ENCODE measurements at places on chromosomes 4 and X.

DNA sequence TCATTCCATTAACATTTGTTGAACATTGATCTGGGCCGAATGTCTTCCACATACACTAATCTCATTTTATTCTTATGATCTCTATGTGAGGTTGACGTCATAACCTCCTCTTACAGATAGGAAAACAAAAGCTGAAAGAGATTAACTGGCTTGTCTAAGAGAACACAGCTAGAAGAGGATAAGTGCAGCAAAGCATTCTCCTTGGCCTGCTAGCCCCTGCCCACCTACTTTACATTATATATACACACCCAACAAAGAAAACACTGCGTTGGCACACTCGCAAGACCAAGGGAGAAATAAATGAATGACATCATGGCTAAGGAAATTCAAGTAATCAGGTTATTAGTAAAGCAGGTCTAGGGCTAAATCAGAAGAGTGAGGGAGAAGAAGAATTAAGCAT, 138.4 kb downstream of the PARM1 start:
- no peak for DNase-seq

DNA sequence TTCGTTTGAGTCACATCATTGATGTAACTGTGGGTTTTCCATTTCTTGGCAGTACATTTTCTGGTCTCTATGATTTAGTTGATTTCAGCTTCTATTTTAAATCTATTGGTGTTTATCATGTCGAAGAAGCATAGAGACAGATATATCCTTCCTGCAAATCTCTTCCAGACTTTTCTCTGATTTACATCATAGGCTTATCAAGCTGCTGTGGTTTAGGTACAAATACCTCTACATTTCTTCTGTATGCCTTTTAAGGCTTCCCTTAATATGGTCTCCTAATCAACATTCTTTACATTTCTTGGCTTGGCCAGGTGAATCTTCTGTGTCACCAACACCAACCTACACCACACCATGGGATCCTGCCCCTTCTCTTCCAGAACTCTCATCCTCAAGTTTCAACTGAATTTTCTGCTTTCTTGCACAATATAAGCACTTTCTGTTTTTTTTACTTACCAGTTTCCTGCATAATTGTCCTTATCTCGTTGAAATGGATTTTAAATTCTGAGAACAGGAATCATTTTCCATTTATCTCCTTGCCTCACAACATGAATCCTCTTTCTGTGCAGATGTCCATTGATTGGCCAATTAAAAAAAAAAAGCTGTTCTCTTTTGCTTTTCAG, 626.9 kb downstream of the ANKRD50 start:
- no peak for DNase-seq

- no peak for DNase-seq
Observed at GRCh38 chr4:69727426-69727825, 33.0 kb downstream of the SULT1B1 start.

- no peak for DNase-seq
Observed at GRCh38 chr4:24559889-24560288, 24.5 kb downstream of the DHX15 start.

GRCh38 chr4:15451181-15451865, 18.4 kb upstream of the CC2D2A start:
- DNase-seq: no peak

DNA sequence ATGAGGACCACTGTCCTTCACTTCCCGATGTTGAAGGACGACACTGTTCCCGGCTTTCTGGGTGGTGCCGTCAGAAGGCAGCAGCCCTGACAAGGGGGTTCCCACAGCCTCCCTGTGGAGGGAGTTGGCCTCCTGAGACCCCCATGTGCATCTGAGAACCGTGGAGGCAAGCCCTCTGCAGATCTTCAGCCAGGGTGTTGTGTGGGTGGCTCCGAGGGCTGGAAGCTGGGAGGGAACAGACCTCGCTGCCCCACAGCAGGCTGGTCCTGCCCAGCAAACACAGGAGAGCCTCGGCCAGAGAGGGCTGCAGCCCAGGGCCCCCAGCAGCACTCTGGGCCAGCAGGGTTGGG, 16.2 kb downstream of the DGKQ start:
- DNase-seq: no peak

- no peak for DNase-seq
Observed at GRCh38 chr4:1512051-1512737, 106.0 kb upstream of the NKX1-1 start.

DNA sequence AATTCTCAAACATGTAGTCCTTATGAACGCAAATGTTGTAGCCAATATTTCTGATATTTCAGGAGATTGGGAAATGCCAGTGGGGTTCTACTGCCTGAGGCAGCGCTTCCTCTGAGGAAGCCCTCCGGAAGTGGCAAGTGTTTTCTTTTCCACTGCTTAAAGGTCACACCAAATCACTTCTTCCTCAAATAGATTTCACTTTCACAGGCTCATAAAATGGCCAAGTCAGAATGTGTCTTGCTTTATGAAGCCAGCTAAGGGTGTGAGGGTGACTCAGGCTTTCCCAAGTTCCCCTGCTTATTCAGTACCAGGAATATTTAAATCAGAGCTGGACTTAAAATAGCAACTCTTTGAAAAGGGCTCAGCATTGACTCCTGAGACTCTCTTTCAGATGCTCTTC, 514.2 kb upstream of the DIPK2B start:
- no peak for DNase-seq

DNA sequence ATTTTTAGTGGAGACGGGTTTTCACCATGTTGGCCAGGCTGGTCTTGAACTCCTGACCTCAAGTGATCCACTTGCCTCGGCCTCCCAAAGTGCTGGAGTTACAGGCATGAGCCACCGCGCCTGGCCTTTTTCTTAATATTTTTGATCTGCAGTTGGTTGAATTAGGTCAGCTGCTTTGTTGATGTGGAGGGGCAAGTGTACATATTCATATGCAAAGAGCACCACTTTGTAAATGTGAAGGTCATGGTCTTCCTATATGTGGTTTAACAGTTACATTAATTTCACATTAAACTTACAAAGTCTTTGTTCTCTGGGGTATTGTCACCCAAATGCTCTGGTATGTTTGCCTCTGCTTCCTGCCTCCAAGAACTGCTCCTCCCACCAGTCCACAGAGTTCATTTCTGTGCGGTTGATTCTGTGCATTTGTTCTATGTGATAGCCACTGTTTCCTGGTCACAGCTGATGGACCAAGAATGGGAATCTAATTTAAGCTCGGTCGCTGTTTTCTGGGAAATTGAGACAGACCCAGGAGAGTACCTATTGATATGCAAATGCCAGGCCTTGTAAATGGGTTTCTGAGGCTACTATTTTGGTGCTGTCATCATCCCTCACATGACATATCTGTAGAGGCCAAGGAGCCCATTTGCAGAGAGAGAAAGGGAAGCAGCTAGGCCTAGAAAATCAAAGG, 26.9 kb upstream of the HPSE start:
- DNase-seq: no peak

DNA sequence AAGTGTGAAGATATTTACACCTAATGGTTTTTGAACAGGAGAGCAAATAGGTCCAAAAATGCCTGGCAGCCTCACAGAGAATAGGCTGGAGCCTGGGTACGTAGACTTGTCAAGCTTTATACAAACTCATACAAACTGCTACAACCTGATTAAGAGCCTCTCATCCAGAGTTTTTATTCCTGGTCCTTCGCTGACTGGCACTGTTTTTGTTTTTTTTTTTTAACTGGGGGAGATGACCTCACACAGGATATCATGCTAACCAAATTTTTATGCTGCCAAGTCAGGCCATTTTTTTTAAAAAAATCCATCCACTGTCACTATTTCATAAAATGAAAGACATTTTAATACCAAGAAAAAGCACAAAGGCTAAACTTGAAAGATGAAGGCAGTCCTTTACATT, 1.9 kb downstream of the FAM114A1 start:
- DNase-seq: no peak

DNA sequence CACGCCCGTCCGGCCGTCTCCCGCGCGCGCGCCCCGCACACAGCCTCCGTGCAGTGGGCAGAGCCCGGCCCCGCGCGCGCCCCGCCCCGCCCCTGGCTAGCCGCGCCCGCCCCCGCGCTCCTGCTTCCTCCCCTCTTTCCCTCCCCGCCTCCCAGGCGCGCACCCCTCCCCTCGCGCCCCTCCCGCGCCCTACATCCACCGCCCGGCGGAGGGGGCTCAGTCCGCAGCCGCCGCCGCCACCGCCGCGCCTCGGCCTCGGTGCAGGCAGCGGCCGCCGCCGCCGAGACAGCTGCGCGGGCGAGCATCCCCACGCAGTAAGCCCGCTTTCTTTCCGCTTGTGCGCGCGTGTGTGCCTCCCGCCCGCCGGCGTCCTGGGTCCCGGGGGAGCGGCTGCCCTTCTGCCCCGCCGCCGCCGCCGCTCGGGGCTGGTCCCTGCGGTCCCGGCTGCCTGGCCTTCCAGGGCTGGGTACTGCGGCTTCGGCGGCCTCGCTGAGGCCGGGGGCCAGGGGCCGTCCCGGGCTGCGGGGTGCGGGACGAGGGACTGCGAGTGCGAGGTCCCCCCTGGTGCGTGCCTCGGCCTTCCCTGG, at the start of gene FHL1:
Gene FHL1, plus strand, starts transcription at position 219 of the 587 bp plus-strand sequence.
- peak; percentile 23 for DNase-seq

DNA sequence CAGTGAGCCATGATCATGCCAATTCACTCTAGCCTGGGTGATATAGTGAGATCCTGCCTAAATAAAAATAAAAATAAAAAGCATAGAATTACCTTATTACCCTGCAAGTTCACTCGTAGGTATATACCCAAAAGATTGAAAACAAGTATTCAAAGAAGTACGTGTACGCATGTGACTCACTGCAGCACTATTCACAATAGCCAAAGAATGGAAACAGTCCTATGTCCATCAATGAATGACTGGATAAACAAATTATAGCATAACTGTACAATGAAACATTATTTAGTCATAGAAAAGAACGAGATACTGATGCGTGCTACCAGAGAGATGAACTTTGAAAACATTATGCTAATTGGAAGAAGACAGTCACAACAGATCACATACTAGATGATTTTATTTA, 204.6 kb upstream of the DIAPH2 start:
- DNase-seq: no peak

DNA sequence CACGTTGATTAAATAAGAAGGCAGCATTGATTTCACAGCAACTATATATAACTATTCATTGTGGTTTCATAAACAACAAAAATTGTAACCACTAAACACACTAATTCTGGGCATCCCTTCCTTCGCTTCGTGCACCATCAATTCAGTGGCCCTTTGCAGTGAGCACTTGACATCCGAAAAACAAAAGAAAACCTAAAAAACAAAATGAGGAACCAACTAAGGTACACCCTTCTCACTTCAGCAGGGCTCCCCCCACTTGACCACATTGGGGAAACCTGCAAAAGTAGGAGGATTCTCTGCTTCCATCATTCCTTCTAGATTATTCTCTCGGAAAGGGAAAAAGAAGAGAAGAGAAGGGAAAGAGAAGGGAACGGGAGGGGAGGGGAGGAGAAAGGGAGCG, 28.3 kb downstream of the NBDY start:
- no peak for DNase-seq

DNA sequence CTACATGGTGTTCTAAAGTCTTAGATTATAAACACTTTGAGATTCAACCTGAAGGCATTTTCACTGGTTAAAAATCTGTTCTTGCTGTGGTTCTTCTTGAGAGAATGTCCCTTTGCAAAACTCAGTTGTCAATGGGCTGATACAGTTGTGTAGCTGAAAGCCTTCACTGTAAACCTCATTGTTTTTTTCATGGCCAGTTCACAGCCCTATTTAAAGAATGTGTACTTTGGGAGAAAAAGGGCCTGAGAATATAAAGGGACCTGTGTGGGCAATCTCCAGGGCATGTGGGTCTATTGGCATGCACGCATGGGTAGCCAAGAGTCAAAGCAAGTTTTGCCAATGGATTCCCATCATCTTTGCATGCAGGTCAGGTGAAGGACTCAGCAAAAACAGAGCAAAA, 7.8 kb upstream of the MAP7D3 start:
- no peak for DNase-seq

GRCh38 chr4:129153700-129154099, 57.7 kb downstream of the C4orf33 start:
- no peak for DNase-seq

DNA sequence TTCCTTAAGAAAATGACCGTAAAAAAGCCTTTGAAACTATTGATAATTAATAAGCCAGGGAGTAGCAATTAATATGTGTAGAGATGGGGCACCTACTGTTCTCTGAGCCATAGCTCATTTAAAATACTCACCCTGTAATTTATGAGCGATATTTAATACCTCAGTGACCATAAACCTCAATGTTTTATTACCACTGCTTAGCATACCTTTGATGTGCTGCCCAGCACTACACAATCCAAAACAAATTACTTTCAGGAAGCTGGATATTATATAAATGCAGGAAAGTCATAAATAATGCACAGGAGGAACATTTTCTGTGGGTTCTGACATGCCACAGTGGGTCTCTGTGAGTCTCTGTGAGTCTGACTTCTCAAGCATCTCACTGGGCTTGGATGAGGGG, 166.1 kb upstream of the RPL34 start:
- DNase-seq: no peak

DNA sequence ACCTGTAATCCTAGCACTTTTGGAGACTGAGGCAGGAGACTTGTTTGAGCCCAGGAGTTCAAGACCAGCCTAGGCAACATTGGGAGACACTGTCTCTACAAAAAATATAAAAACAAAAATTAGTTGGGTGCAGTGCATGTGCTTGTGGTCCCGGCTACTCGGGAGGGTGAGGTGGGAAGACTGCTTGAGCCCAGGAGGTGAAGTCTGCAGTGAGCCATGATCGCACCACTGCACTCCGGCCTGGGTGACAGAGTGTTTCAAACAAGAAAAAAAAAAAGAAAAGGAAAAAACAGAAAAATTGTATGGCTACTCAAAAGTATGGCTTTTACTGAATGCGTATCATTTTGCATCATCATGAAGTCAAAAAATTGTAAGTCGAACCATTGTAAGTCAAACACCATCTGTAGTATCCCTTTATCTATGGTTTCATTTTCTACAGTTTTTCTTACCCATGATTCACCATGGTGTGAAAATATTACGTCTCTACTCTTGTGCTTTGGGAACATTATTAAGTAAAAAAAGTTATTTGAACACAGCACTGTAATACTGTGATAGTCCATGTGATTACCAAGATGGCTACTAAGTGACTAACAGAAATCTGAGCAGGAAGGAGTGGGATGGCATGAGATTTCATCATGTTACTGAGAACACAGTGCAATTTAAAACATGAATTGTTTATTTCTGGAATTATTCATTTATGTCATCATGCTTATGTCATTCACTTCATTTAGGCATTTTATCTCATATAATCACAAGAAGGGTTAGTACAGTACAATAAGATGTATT, 26.5 kb upstream of the MANBA start:
- DNase-seq: no peak

DNA sequence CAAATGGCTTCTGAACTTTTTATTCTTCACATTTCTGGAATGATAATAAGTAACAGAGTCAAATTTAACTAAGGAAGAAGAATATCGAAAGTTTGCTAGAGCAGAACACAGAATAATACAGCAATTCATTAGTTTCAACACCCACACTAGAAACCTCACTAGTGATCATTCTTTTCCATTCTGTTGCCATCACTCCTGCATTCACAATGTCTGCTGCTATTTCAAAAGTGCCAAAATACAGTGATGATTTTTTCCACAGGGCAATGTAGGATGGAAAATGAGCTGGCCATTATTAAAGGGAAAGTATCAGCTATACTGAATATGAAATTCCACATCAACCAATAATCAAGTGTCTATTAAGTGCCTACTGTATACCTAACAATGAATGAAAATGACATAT, 186.7 kb downstream of the USP46 start:
- DNase-seq: no peak

- no peak for DNase-seq
Observed at GRCh38 chr4:70544279-70544868, 26.0 kb downstream of the AMTN start.

GRCh38 chr4:176307666-176307930, 12.2 kb upstream of the SPCS3 start:
- no peak for DNase-seq

- no peak for DNase-seq
Observed at GRCh38 chr4:77712675-77713074, 106.5 kb downstream of the CNOT6L start.

GRCh38 chrX:69616457-69617203, 717 bp downstream of the EDA start:
- DNase-seq: no peak
